ENCODE measurements at places on chromosomes 12 and 14.

DNA sequence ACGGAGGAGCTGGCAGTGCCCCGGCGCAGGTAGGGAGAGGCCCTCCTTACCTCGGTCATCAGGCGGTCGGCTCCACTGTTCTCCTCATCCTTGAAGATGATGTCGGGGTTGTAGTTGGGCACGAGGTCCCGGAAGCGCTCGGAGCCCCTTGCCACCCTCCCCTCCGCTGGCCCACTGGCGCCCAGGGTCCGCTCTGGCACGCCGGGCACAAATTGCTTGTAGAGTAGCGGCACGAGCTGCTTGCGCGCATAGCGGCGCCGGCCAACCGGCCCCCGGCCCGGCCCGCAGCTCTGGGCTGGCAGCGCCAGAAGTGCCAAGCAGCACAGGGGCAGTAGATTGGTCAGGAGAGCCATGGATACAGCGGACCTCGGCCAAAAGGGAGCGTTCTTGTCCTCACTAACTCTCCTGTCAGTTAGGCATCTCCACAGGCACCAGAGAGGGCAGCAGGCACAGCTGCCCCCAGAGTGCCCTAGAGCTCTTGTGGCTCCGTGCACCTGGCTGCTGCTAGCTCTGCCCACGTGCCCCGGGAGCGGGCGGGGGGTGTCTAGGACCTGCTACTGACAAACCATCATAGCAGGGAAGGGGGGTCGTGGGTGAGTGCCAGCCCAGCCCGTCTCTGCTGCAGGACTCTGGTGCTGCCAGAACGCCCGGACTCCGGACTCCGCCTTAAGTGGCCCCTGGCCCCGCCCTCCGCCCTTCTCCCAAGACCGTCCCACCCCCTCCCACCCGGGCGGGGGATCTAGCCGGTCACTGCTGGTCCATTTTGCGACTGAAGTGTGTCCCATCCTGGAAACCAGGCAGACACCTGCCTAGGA is at the start of gene DHH:
Gene DHH (minus strand): TSS at position 642 of the 815 bp plus-strand sequence. CDS start 289 bp downstream, at position 353.
- DNase-seq, result peak; percentile 48

- no peak for DNase-seq
These were observed 111.0 kb downstream of the SCARB1 start for GRCh38 chr12:124752437-124753227.

DNA sequence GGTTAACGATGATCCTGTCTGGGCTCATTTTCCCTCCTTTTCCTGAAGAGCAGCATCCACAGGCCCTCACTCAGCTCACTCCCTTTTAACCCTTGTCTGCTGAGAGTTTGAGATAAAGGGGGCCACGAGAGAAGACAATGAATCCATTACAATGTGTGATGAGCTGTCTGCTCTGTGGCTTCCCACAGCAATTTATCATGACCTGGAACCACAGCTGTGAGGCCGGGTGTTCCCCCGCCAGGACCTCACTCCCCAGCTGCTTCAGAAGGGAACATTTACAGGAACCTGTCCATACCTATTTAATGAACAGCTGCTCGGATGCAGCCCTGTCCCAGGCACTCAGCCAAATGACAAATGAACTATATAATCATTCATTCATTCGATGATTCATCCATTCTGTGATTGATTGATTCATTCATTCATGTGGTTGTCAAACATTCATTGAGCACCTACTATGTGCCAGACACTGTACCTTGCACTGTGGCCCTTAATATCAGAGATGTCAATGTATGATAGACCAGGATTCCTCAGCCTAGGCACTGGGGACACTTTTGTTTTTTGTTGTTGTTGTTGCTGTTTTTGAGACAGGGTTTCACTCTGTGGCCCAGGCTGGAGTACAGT is 18.5 kb upstream of the P2RX7 start:
- no peak for DNase-seq

DNA sequence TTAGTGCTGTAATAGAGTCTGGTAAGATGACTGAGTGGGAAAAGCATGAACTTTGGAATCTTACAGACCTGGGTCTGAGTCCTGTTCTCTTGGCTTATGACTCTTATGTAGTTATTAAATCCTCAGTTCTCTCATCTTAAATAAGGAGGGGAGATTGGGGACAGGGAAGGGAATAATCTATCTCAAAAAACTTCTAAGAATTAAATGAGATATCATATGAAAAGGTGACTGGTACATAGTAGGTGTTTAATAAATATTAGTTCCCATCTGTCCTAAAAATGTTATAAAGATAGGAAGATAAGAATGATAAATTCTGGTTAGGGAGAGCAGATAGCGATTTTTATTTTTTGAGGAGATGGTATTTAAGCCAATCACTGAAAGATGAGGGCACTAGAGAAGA is 119.1 kb downstream of the INSM2 start:
- no peak for DNase-seq

- DNase-seq, result no peak
These were observed 39.4 kb downstream of the ETV6 start for GRCh38 chr12:11688831-11689230.

DNA sequence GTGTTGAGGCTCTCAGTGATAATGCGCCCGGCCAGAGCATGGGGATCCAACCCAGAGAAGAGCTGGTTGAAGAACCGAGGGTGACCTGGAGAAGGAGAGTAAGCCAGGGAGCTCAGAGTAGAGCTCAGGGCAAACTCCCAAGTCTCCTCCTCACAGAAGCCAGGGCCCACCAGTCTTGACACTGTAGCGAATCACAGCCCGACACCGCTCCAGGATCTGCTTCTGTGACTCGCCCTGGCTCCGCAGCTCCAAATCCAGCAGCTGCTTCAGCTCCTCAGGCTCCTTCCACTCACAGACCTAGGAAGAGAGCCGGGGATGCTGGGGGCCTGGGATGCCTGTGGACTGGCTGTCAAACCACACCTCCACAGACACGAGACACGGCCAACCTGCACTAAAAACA is 8.2 kb upstream of the ZNF740 start:
- DNase-seq, result no peak

- DNase-seq, result peak; percentile 70
These were observed at the start of gene SALL2 for GRCh38 chr14:21525962-21526671. TSS of gene SALL2 (minus strand) at chr14:21526346. CDS start at chr14:21526127, 219 bp downstream.

DNA sequence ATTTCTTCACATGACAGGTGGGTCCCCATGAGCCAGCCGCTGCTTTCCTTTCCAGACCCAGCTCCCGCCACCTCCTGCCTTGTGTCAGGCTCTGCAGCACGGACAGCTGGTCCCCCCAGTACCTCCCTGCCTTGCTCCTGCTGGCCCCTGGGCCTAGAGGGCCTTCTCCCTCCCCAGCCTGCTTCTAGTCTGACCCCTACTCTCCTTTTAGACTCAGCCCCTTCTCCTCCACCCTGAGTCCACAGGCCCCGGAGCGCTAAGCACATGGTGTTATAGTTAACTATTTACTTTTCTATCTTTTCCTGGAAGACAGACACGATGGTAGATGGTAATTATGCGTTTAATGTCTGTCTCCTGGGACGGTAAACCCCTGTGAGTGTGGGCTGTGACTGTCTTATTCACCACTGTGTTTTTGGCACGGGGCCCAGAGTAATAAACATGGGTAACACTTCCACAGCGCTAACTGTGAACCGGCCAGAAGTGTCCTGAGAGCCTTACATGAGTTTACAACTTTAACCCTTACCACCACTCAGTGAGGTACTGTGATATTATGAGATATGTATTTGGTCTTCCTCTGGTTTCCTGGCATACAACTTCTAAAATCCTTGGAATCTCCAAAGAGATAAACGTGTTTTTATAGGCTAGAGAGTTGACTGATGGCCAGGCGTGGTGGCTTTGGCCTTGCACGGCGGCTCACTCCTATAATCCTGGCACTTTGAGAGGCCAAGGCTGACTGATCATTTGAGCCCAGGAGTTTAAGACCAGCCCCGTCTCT is 41.2 kb downstream of the DGLUCY start:
- DNase-seq, result peak; percentile 97

DNA sequence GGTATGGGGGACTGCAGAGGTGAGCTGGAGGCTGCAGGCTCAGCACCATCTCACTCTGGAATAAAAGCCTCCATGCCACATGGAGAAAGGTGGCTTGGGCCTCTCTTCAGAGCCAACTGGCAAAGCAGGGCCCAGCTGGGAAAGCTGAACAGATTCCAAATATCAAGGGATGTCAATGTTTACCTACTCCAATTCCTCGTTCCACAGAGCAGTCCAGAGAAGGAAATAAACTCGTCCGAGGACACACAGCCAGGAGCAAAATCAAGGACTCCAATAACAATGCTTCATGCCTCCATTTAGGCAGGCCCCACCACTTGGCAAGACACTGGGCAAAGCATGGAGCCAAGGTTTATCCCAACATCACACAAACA is 36.3 kb upstream of the PNMA1 start:
- DNase-seq, result no peak
